ENCODE measurements at places on chromosomes 1 and 21.

DNA sequence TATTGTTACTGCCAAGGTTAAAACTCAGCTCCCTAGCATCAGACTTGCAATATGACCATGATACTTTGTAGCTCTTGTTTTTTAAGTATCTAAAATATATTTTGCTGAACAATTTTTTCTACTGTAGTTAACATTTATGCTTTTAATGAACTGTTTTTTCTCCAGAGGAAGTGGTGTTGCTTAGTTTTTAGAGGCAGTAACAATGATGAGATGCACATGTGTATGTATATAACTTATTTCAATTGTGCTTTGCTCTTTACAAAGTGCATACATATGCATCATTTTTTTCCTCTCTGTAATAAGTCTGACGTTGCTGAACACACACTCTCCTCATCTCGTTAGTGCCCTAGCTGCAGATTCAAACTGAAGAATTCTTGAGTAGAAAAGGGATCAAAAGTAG lies 418.8 kb downstream of the ZP4 start:
- DNase-seq: no peak

GRCh38 chr1:147238053-147238902 lies 4.2 kb upstream of the CHD1L start:
- DNase-seq: no peak

GRCh38 chr1:205777994-205778393 lies 2.7 kb upstream of the RAB29 start:
- DNase-seq: no peak

- no peak for DNase-seq
Observed at GRCh38 chr1:109398343-109399225, 866 bp upstream of the SORT1 start.

- DNase-seq: no peak
Observed at GRCh38 chr1:223731133-223731770, 18.9 kb downstream of the CAPN2 start.

GRCh38 chr21:26025536-26026512 lies 144.7 kb downstream of the APP start:
- no peak for DNase-seq

DNA sequence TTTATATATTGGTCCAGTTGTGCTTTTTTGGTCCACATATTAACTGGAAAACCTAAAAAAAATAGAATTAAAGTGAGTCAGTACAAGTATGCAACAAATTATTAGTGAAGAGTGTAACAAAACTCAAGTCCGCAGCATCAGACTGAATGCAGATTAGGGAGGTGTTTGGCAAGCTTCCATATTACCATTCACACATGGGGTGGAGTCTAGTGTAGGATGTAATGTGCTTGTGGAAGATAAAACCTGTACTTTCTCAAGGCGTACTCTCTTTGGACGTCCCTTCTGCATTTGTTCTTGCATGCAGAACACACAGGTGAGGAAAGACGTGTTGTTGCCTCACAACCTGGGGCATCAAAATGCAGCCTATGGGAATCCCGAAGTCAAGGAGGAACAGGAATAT lies 668.7 kb downstream of the MRPL39 start:
- no peak for DNase-seq

DNA sequence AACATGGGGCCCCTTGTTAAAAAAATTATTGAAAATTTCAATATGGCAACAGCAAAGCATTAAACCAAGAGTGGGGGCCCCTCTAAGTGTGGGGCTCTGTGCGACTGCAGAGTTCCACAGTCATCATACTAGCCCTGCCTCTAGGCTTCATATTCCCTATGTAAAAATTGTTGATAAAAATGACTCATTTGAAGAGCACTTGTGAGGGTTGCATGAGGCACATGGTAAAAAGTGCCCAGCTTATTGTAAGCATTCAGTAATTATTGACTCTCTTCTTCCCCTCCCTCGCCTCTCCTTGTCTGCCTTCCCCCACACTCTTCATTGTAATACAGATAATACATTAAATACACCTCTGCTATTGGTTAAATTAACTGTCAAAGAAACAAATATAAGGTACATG lies 86.7 kb upstream of the PTBP2 start:
- DNase-seq: no peak

GRCh38 chr1:93171549-93172034 lies 8.6 kb downstream of the TMED5 start:
- no peak for DNase-seq

GRCh38 chr1:9597361-9598315 lies 8.9 kb downstream of the TMEM201 start:
- no peak for DNase-seq

- DNase-seq: no peak
Observed at GRCh38 chr1:17075470-17076255, 21.8 kb upstream of the SDHB start.

- no peak for DNase-seq
Observed at GRCh38 chr21:42401820-42402251, 1.9 kb upstream of the UBASH3A start.

- no peak for DNase-seq
Observed at GRCh38 chr1:1299686-1300351, 7.9 kb downstream of the ACAP3 start.

Data from stimulated activated CD8-positive, alpha-beta memory T cell treated with anti-CD3 and anti-CD28 coated beads, Interleukin-7, amount 100 ng/mL, for 48 hours (primary cell).